ENCODE measurements at places on chromosomes 3 and 15.

- DNase-seq: no peak
These were observed 291.7 kb downstream of the MEX3B start for GRCh38 chr15:81754078-81754477.

GRCh38 chr3:39189959-39190269 is 2.5 kb downstream of the XIRP1 start:
- peak; percentile 31 for DNase-seq

- no peak for DNase-seq
These were observed 277.4 kb upstream of the SLCO3A1 start for GRCh38 chr15:91576096-91576495.

DNA sequence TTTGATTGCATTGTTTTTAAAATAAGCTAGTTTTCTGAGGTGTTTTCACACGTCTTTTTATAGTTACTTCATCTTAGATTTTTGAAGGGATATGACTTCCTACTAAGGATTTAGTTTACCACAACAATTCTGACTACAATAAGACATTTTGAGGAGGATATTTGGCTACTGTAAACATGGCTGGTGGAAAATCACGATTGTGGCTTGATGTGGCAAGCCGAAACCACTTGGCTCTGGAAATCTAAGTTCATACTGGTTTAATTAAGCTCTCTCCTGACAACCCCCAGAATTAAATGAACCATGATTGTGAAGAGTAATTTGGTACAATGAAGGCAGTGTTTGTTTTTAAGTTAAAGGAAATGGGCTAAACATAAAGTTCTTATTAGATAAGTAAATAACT is 30.8 kb downstream of the ST3GAL6 start:
- DNase-seq: no peak

GRCh38 chr15:99545605-99546004 is 20.2 kb upstream of the MEF2A start:
- no peak for DNase-seq
